Skeletal muscle cell (primary cell): ENCODE measurements at places on chromosomes 5 and 9.
A peak's percentile ranks its signal among the peaks of the same experiment; 100 is the strongest.

GRCh38 chr5:158644301-158644700 lies 455.4 kb downstream of the EBF1 start:
- no peak for DNase-seq

DNA sequence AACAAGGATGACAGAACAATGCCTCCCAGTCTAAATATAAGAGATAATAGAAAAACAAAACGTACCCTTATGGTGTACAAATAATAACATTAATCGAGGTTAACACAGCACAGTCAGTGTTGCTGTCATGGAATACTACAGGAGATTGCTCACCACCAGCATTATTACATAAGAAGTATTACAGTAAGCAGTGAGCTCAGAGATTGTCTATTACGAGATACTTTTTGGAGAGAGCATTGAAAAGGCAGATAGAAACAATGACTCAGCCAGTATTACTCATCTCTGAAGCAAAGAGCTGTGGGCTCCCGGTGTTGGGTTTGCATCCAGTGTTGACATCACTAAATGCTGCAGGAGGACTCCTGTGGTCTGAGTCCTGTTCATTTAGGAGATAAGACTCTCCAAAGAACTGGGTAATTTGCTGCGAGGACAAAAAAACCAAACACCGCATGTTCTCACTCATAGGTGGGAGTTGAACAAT lies 191.9 kb upstream of the SEMA6A start:
- DNase-seq, result peak; percentile 54

DNA sequence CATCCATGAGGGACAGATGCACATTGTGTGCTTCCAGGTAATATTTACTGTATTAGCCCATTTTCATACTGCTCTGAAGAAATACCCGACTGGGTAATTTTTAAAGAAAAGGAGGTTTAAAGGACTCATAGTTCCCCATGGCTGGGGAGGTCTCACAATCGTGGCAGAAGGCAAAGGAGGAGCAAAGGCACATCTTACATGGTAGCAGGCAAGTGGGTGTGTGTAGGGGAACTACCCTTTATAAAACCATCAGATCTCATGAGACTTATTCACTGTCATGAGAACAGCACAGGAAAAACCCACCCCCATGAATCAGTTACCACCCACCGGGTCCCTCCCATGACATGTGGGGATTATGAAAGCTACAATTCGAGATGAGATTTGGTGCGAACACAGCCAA lies 148.8 kb upstream of the FBXL17 start:
- no peak for DNase-seq

- DNase-seq, result no peak
These were observed 24.3 kb upstream of the POMT1 start for GRCh38 chr9:131478421-131478868.

DNA sequence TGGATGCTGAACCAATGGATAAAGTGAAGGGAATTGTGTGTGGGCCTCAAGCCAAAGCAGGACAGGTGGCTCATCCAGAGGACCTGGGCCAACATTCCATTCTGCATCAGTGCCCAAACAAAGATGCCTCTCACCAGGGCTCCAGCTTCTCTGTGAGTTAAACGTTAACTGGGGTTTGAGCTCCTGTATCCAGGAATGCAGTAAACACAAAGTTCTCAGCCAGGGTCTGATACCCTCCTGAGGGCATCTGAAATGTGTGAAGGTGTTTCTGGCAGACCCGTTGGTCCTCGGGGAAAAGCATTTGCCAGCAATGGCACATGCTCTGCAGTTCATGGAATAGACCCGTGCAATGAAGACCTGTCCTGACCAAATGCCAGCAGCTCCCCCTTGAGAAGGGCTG lies 33.9 kb upstream of the AOPEP start:
- DNase-seq, result no peak

DNA sequence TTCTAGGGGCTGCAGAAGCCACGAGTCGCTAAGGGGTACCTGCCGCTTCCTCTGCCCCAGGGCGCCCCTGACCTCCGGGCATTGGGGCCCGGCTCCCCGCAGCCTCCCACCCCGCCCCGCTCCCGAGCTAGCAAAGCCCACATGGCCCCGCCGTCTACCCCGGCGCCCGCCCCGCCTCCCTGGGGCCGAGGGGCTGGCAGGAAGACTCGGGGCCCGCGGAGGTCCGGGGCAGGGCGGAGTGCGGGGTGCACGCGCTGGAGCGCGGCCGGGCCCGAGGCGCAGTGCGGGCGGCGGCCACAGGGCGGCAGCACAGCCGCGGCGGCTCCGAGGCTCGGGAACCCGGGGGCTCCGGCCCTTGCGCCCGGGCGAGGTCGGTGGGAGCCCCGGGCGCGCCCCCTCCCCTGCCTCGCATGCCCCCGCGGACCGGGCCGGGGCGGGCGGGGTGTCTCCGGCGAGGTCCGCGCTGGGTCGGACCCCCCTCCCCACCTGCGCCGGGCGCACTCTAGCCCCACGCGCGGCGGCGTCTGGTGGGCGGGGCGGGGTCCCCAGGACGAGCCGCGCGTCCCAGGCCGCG lies 6.7 kb downstream of the NRARP start:
- DNase-seq, result no peak

DNA sequence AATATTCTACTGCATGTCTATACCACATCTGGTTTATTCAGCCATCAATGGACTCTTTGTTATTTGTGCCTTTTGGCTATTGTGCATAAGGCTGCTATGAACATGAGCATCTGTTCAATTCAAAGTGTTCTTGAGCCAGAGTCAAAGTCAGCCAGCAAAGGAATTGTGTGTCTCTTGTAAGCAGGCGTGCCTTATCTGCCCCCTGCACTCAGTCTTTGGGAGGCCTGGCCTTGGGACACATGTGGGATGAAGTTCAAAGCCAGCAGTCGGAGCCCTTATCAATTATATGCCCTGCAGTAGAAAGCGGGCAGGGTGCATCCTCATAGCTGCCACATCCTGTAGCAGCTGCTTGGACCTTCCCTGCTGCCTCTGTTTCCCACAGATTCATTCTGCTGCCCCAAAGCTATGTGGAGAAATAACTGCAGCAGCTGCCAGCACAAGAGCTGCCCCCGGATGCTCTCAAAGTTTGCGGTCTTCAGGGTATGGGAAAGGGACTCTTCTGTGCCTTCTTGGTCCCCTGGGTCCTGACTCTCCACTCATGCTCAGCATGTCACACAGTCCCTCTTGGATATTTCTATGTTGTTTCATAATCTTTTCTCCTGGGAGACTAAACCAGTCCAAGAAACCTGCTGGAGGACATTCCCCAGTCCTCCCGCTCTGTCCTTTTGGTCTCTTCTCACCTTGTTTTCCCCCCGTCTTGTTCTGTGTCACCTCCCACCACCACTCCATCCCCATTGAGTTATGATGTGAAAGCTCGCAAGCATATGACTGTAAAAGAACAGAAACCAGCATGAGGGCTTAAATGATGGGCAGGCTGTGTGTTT lies 35.9 kb downstream of the STOM start:
- DNase-seq, result no peak
